Stimulated activated CD8-positive, alpha-beta memory T cell treated with anti-CD3 and anti-CD28 coated beads, Interleukin-7, amount 100 ng/mL, for 1 hour (primary cell): ENCODE measurements at places on chromosomes 4 and X.

DNA sequence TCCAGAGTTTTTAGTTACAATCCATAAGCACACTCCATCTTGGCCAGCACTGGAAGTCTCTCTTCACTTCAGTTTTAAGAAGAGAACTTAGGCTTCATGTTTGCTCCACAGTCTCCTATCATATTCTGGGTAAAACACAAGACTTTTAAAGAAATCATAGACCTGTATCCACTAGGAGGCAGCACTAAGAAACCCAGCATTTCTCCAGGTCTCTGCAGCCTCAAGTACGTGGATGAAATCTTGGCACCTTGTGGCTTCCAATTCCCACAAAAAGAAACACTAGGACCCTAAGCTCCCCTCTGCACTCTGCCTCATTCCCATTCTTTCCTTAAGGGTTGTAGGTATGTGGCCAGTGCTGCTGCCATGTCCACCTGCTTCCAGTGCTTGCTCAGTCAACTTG lies 367.3 kb upstream of the CASK start:
- no peak for DNase-seq

DNA sequence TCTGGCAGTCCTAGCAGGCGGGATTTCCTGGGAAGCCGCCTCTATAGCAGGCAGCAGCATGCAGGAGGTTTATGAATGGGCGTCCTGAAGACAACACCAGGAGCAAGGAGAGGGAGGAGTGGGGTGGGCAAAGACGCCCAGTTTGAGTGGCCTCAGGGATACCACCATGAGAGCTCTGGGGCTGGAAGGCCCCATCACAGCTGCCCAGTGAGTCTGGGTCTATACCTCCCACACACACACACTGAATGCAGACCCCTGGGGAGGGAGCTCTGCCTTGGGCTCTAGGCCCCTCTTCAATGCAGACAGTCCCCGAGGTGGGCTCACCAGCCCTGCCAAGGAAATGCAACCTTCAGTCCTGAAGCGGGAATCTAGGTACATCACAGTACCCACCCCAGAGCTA lies 98.6 kb downstream of the AFAP1 start:
- no peak for DNase-seq

DNA sequence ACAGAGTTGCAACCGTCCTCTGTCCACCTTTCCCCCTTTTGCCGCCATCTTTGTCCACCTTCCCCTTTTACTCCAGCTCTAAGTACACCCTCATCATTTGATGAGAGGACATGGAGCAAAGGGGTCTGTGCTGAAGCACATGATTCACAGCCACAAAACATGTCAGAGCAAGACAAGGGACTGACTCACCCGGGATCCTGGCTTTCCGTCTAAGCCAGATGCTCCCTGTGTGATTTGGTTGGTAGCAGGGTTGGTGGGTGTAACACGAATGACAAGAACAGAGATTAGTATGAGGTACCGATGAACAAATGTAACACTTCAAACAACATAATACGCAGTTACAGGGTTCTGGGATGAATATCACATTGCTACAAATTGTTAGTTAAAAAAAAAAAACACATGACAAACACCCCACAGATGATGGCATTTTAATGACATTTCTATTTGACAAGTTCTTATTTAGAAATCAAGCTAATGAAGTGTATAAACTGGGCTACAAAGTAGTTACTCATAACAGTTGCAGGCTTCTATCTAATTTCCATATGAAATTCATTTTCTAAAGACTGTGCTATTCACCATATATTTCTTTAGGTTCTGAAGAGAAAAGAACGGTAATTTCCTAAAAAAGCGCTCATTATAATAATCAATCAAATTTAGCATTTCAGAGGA lies 71.4 kb upstream of the ETNPPL start:
- DNase-seq, result no peak

DNA sequence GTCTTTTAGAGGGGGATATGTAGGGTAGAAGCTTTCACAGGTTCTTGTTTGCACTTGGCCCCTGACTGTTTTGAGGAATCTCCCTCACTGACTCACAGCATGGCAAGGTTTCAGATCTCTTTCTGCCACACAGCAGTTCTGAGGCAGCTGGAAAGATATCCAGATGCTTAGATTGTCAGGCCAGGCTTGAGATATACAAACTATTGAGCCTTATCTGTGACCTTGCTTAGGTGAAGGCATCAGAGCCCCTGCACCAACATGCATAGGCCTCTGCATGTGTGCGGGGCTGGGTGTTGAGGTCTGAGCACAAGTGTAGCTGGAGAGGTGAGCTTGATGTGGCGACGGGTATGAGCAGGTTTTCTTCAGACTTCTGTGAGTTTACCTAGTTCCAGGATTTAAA lies 80.9 kb upstream of the MSANTD1 start:
- no peak for DNase-seq

DNA sequence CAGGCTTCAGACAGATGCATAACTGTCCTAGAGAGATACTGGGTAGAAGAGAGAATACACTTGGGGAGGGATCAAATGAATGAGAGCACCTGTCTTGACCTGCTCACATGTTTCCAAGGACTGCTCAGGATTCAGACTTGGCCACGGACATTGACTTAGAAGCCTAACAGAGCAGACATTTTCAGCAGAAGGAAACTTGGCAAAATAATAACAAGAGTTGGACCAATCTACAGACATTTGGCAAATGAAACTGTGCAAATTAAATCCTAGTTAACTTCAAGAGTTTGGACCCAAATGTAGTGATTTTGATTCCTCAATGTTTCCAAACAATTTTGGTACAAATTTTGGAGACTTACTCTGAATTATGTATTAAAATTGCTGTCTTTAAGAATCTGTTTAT lies 223.9 kb downstream of the CAMK2D start:
- no peak for DNase-seq

GRCh38 chr4:124964251-124964650 lies 251.7 kb upstream of the ANKRD50 start:
- no peak for DNase-seq

- DNase-seq, result no peak
Observed at GRCh38 chrX:125894947-125895346, 271.1 kb downstream of the DCAF12L2 start.

GRCh38 chr4:15400981-15401671 lies 26.7 kb upstream of the C1QTNF7 start:
- DNase-seq, result no peak

DNA sequence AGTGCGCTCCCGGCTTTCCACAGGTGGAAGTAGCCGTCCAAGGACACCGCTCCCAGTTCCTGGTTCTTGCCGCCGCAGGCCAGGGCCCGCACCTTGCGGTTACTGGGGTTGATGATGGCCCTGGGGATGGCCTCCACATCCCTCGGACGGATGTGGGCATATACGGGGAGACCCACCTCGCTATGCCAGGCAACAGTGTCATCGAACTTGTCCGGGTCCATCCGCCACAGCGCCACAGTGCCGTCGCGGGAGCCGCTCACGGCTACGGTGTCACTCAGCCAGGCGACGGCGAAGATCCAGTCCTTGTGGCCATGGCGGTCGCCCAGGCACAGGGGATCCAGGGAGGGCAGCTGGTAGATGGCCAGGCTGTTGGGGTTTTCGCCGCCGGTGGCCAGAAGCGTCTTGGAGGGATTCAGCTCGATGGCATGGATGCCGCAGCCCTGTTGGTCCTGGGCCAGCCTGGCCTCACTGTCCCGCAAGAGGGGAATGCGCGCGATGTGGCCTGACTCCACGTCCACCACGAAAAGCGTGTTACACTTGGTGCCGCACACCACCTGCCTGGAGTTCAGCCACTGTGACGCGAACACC lies 795 bp downstream of the DCAF12L1 start:
- DNase-seq, result no peak

DNA sequence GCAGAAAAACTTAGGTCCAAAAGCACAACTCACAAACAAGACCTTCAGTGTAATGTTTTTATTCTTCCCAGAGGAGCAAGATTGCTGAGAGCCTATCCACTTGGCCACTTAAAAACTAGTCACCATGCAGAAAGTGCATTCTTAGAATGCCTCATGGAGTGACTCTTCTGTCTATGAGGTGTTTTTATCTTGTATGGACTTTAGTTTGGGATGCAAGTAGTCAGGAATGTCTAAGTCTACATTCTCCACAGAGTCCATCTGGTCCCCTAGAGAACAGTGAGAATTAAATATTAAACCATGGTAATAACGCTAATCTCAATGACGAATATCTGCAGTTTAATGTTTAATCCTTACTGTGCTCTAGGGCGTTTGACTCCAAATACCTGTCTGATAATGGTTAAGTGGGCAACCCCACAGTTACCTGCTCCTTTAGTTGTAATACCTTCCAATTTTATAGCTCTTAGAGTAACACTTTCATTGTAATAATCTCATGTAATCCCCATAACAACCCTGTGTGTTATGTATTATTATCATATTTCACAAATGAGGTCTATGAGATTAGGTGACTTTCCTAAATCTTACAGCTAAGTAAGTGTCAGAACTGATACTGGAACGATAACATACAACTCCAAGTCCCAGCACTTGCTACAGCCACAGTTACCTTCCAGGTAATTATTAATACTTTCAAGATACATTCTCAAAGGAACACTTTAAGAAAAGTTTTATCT lies 235.6 kb upstream of the JADE1 start:
- no peak for DNase-seq

DNA sequence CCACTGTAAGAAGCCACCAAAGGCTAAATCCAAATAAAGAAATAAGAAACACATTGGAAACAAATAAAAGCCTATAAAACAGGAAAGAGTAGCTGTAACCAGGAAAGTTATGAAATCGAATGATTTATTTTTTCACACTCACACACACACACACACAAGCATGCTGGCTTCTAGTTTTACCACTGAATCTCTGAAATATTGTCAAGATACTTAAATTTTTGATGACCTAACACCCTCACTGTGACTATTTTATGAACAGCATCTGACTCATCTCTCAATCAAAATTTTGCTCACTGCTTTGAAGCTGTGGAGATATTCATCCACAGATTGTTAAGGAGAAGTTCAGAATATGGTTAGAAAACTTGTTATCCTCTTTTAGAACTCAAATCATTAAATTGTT lies 13.9 kb upstream of the GABRB1 start:
- no peak for DNase-seq

DNA sequence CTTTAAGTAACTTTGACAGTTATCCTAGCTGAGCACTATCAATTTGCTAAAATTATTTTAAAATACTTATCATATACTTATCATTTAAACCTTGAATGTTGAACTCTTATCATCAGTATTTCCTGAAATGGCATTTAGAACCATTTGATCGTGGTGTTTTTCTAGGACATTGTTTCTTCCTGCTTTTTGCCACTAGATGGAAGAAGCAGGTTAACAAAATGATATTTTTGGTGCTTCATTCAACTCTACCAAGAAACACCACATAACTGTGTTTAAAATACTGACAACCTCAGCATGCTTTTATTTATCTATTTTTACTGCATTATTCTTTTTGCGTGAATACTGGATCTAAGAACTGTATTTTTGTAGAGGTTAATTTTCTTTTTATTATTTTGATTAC lies 44.6 kb downstream of the C4orf33 start:
- DNase-seq, result no peak

- no peak for DNase-seq
Observed at GRCh38 chrX:10483191-10483831, 137.1 kb downstream of the MID1 start.

GRCh38 chr4:183107891-183108459 lies 8.9 kb downstream of the WWC2 start:
- DNase-seq, result no peak

DNA sequence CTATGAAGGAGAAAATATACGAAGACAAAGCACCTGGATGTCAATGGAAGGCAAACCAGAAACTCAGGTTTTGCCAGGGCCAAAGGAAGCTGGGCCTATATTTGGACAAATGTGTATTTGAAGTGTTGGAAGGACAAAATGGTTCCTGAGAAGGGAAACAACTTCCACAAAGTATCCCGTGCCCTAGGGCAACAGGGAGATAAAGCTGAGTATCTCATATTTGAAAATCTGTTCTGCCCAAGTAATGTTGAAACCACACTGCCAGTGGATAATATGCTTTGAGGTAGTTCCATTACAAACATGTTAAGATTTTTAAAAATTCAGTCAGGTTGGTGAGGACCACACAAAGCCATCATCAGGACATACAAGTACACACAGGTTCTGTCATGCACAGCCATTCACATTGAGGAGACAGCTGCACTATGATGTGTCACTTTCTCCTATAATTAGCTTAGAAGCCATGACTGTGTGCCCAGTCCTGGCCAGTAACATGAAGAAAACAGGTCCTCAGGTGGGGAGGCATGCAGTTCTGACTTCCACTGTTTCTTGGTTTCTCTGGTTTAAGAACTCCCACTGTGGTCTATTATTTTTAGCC lies 116.4 kb downstream of the PWWP3B start:
- DNase-seq, result no peak

GRCh38 chrX:53738370-53738906 lies 51.9 kb upstream of the HUWE1 start:
- no peak for DNase-seq

GRCh38 chr4:143559757-143560147 lies 46.2 kb downstream of the SMARCA5 start:
- no peak for DNase-seq

GRCh38 chr4:151000747-151001429 lies 14.2 kb downstream of the LRBA start:
- DNase-seq, result no peak

DNA sequence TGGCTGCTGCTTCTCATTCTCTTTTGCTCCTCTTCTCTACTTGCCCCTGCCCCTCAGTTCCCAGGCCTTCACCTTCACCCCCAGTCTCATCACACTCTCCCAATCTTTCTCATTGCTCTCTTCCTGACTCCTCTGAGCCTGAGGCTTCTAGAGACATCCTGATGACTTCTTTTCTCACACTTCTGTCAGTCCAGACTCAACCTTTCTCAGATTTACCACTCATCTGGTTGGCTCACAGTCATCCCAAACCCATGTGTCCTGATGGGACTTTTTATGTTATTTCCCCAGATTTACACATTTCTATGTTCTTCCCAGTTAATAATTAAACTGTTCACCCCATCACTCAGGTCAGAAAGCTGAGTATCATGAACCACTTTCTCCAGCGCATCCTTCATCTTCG lies 68.0 kb downstream of the TMA16 start:
- DNase-seq, result no peak

GRCh38 chr4:24664956-24665355 lies 80.6 kb upstream of the DHX15 start:
- no peak for DNase-seq

GRCh38 chr4:22500831-22501714 lies 14.8 kb downstream of the ADGRA3 start:
- no peak for DNase-seq

- DNase-seq, result no peak
Observed at GRCh38 chr4:142752202-142752786, 93.8 kb downstream of the INPP4B start.

DNA sequence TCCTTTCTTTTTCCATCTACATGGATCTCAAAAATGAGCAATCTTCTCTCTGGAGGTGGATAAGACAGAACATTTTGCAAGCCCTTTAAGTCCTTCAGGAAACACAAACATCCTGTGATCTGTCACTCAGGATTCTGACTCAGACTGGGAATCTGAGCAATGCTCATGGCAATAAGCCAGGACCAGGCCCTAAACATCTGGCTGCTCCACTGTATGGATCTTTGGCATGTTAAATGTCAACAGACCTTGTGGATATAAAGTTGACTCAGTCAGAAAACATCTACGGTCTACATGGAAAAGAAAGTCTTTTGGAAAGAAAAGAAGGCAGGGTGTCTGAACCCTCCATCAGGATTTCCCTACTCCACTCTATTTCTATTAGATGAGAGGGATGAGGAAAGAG lies 17.8 kb upstream of the CHIC2 start:
- DNase-seq, result no peak

- no peak for DNase-seq
Observed at GRCh38 chrX:154987940-154988339, 34.6 kb downstream of the F8 start.

GRCh38 chr4:23630110-23630509 lies 259.7 kb downstream of the PPARGC1A start:
- no peak for DNase-seq
